Cerebellum (tissue), 4 donors: ENCODE measurements at places on chromosomes 7 and 10. TPM values are rescaled to one million over a fixed set of nuclear protein-coding genes. Genes with fewer than 3 reads are reported as not detected.

DNA sequence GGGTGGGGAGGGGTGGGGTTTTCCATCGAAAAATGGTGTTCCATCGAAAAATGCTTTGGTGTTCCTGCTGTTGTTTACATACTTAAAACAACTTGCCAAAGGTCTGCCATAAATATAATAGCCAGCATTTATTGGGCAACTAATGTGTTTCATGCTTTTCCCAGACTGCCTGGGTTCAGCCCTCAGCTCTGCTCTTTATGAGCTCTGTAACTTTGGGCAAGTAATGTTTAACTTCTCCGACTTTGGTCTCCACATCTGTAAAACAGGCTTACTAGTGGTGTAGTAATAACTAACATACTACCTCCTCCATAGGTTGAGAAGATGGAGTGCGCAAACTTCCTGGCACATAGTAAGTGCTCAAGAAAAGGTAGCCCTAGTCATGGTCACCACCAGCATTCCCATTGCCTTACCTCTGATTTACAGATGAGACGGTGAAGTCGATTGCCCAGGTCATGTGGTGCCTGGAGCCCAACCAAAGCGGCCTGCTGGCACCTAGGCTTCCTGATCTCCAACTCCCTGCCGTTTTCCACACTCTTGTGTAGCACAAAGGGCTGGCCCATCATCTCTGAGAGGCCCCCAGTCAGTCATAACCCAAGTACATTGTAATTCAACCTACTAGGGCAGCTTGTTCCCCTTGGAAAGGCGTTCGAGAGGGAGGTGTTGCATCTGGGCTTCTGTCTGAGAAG, 8.9 kb downstream of the ZMIZ1 start:
- no peak for DNase-seq

DNA sequence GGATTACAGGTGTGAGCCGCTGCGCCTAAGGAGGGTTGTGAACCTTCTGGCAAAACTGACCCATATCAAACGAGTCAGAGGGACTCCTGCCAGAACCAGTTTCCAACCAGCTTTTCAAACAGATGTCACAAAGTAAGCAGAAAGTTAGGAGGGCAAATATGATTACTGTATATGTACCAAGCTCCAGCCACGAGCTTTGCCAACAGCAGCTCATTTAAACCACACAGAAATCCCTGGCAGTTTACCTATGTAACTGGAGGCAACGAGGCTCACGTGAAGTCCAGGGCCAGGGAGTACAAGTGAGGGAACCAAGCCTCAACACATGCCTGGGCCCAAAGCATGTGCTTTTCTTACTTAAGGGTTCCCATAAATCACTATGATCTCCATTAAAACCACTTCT, 12.5 kb upstream of the DAGLB start:
- DNase-seq: no peak

GRCh38 chr10:94626476-94626875, 57.1 kb upstream of the CYP2C18 start:
- no peak for DNase-seq

DNA sequence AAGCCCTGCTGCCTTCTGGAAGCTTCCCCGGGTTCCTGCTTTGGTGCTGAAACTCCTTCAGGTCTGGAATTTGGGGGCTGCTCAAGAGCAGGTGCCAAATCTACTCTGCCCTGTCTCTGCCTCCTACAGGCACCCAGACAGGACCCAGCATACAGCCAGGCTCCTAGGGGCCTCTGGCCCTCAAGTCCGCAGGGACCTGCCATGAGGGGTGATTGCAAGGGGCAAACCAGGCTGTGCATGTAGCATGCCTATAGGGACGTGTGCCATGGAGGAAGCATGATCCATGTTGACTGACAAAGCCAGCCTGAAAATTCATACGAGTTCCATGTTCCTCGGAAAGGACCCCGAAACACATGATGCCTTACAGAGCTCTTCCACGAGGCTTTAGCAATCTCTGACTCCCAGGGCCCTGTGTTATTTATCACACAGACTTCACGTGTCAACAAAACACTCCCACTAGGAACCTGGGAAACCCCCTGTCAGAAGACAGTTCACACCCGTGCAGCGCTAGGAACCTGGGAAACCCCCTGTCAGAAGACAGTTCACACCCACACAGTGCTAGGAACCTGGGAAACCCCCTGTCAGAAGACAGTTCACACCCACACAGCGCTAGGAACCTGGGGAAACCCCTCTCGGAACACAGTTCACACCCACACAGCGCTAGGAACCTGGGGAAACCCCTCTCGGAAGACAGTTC, 75.3 kb upstream of the DNAAF5 start:
- no peak for DNase-seq

DNA sequence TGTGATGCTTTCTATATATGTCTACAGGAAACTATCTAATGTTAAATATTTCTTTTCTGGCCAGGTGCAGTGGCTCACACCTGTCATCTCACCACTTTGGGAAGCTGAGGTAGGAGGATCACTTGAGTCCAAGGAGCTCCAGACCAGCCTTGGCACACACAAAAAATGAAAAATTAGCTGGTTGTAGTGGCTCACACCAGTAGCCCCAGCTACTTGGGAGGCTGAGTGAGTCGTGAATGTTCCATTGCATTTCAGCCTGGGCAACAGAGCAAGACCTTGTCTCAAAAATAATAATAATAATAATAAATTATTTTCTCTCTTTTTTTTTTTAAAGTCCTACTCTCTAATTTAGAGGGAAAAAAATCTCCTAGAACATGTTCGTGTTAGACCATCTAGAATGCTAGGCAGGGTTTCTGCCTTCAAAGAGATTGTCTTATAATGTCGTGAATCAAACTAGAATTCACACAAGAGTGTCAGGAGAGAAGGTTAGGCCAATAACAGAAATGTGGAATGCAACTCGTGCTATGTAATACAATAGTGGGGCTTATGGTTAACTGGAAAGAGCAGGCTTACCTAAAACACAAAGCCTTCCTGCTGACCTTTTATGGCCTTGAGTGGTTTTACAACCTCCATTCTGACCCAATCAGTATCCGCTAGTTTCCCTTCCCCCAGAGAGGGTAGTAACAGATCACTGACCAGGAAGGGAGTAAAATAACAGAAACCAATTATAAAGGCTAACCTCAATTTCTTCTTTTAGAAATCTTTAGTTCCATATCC, 46.3 kb downstream of the MYOF start:
- DNase-seq: no peak

DNA sequence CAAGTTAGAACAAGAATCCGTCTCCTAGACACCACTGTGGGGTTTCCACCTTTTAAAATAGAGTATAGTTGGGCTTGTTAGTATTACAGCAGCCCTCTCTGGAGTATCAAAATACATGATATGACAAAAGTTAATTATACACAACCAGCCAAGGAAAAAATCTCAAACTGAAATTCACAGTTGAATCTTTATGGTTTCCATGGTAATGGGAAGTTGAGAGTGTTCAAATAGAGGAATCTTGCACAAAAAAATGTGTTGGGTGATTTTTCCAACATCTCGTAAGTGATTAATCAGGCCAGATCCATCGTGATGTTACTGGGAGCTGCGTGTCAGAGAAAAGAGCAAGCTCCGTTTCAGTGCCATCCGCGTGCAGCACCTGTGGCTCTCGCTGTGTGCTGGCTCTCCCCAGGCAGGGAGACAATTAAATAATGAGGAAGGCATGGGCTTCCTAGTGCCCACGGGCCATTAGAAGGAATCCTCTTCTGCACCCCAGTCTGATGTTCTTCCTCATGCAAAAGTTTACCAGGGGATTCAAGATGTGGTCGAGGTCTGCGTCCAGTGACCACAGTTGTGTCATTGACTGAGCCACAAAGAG, 41.1 kb upstream of the ADARB2 start:
- DNase-seq: no peak

- DNase-seq: no peak
These were observed 617.5 kb downstream of the SDK1 start for GRCh38 chr7:3918576-3918975.

PLEKHS1 gene
- not detected for total RNA-seq

FAM237B gene
- total RNA-seq: not detected
